ENCODE measurements at places on chromosomes 2 and 18. TPM values are rescaled to one million over a fixed set of nuclear protein-coding genes. Genes with fewer than 3 reads are reported as not detected.

DNA sequence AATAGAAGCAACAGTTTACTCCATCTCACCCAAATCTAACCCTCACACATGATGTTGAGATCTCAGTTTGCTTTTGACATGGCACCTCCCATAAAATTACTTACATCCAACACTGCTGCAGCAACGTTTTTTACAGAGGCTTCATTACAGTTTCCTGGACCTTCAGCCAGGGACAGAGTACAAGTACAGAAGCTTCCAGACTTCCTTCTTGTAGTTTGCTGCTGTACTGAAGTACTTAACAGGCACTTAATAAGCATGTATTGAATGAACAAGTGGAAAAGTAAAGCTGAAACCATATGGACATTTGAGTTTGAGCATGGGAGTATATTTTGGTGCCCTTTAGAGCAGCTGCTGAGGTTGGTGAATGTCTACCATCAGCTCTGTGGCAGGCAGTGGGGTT, 514.2 kb downstream of the PTPRM start:
- DNase-seq = no peak

DNA sequence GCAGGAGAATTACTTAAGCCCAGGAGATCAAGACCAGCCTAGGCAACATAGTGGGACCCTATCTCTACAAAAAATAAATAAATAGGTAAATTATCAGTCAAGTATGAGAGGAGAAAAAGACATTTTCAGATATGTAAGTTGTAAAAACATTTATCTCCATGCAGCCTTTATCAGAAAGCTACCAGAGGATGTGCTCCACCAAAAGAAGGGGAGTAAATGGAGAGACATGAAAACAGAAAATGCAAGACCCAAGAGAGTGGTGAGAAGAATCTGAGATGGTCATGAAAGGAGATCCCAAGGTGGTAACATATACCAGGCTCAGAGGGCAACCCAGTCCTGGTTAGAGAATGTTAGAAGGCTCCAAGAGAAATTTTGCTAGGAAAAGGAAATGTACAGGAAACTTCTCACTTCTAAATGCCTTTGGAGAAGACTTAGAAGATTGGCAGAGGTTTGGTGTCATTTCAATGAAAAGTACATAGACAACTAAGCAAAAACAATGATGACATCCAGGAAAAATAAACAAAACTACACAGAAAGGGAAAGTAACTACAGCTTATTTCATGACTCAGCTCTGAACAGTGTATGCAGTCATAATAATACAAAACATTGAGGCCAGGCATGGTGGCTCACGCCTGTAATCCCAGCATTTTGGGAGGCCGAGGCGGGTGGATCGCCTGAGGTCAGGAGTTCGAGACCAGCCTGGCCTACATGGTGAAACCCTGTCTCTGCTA, 19.5 kb downstream of the CIB4 start:
- DNase-seq = no peak

DNA sequence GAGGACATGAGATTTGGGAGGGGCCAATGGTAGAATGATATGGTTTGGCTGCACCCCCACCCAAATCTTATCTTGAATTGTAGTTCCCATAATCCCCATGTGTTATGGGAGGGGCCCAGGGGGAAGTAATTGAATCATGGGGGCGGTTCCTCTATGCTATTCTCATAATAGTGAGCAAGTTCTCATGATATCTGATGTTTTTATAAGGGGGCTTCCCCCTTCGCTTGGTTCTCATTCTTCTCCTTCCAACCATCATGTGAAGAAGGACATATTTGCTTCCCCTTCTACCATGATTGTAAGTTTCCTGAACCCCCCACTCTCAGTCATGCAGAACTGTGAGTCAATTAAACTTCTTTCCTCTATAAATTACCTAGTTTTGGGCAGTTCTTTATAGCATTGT, 37.0 kb upstream of the ERMN start:
- DNase-seq = no peak

- DNase-seq = no peak
These were observed 1071.9 kb upstream of the CHAC2 start for GRCh38 chr2:52695731-52696130.

DNA sequence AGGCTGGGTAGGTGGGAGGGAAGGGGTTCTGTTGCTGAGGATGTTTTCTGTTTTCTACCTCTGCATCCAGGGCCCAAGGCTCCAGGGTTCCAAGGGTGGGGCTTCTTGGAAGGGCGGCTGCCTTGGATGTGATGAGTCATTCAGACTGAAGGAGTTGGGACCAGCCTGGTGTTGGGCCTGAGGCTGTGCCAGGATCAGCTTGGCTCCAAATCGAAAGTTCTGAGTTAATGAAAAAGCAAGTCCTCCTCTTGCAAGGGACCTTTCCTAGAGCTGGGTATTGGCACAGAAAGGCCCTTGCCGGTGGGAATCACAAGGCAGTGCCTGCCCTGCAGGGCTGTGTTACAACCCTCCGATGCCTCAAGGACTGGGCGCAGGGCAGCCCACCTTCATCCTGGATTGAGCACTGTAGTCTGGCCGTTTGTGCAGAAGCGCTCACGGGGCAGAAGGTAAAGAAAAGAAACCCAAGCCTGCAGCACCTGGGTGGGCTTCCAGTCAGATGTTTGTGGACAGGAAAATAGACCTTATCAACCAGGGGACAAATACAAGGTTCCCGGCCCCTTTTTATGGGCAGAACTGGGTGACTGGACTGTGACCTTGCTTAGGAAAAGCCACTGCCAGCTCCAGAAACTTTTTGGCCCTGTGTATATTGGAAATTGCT, 52.5 kb upstream of the MCFD2 start:
- DNase-seq = no peak

DNA sequence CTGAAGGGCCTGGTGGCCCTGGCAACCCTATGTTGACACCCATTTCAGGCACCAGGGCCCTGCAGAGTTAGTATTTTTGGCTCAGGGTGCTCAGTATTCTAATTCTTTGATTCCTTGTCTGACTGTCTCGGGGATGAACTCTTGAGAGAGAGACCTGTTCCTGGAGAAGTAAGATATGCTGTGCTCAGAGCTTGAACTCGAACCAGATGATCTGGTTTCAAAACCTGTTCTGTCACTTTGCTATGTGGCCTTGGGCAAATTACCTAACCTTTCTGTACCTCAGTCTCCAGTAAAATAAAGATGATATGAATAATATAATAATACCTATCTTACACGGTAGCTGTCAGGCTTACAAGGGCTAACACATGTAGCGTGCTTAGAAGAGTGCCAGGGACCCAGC, 294.2 kb downstream of the DYSF start:
- DNase-seq = no peak

- DNase-seq = no peak
These were observed 811.3 kb downstream of the CNTNAP5 start for GRCh38 chr2:124836416-124836815.

GRCh38 chr2:145038041-145038525, 518.2 kb upstream of the ZEB2 start:
- no peak for DNase-seq

GRCh38 chr2:224927646-224928173, 114.6 kb downstream of the DOCK10 start:
- DNase-seq = no peak

GRCh38 chr2:241901018-241901380, 31.5 kb downstream of the RTP5 start:
- no peak for DNase-seq

DNA sequence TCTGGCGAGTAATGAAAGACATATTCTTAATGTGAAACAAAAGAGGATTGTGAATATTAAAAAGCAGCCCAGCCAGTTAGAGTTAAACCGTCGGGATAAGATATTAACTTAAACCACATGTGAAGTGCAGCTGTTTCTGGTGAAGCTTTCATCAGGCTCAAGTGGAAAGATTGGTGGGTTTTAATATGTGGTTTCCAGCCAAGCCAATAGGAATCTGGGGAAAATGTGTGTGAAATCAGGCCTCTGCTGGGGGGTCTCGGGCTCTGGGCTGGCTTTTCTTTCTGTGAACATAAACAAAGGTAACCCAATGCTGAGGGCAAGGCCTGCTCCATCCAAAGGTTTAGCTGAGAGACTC, 279.6 kb downstream of the SLC4A3 start:
- DNase-seq = no peak

DNA sequence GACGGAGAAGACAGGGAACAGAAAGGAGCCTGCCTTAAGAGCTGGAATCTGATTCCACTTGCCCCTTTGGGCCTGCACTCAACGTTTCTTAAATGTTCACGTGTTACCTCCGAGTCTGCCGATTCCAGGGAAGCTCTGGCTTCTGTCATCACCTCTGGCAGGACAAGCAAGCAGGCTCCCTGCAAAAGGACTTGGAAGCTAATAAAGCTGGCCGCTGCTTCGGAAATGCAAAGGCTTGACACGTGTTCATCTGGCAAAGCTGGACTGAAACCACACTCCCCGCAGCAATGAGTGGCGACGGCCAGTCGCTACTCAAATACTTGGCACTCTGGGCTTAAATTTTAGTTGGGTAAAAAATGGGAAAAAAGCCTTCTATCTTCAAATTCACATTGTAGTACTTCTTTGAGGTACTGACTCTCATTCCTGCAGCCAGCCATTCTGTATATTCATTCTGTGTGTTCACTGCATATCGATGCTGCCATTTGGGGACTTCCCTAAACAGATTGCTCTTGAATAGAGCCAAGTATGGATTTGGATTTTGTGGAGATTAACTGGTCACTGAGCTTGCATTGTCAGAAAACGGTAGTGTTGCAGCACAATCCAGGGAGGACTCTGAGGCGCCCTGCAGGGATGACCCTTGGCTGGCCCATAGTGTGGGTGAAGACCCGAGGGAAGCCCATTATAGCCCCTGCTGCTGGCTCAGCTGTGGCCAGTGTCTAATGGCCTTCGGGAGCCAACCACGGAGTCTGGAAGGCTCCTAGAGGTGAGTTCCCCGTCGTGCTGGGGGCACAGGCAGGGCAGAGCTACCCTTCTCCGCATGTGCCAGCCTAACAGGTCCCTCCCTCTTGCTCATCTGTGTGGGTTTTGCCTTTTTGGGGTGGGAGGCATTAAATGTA, 231.5 kb downstream of the PRKCE start:
- no peak for DNase-seq

- no peak for DNase-seq
These were observed 94.3 kb downstream of the OLA1 start for GRCh38 chr2:174153757-174154680.

DNA sequence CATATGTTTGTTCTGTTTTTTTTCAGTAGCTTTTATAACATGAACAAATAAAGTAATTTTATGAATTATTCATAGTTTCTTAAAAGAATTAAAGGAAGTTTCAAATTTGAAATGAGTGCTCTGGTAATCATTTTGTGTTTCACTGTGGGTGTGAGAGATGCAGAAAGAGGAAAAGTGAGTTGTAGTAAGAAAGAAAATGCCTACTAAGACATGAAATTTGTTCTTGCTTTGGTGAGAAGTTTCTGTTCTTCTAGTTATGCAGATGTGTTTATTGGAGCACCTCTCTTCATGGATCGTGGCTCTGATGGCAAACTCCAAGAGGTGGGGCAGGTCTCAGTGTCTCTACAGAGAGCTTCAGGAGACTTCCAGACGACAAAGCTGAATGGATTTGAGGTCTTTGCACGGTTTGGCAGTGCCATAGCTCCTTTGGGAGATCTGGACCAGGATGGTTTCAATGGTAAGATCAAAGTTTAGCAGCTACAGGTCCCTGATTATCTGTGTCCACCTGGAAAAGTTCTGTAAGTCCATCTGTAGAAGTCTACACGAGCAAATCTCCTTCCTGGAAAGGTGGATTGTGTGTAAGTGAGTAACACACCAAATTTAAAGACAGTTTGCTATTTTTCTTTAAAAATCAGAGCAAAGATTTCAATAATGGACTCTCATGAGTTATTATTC, 51.4 kb downstream of the ITGAV start:
- no peak for DNase-seq

DNA sequence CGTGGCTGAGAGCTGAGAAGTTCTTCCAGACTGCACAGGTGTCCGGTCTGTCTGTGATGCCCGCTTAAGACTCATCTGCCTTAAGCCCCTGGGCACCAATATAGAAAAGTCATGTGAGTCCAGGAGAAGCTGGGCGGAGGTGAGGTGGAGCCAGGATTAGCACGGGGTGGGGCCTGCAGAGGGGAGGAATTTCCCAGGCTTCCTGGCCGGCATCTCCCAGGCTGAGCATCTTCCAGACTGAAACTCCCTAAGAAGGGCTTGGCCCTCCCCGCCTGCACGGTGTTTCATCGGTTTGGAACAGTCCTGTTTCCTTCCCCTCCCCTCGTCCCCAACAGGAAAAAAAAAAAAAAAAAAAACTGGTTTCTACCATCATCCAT, 270.3 kb downstream of the ATAD2B start:
- no peak for DNase-seq

DNA sequence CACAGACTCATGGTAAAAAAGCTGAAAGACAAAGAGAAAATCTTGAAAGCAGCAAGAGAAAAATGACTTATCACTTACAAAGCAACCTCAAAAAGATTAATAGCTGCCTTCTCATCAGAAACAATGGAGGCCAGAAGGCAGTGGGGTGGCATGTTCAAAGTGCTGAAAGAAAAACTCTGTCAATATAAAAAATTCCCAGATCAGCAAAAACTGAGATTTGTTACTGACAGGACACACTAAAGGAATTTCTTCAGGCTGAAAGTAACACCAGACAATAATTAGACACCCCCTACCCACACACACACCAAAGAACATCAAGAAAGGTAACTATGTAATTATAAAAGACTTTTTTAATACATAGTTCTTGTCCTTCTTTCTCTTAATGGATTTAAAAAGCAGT, 311.1 kb downstream of the CLIP4 start:
- DNase-seq = no peak

DNA sequence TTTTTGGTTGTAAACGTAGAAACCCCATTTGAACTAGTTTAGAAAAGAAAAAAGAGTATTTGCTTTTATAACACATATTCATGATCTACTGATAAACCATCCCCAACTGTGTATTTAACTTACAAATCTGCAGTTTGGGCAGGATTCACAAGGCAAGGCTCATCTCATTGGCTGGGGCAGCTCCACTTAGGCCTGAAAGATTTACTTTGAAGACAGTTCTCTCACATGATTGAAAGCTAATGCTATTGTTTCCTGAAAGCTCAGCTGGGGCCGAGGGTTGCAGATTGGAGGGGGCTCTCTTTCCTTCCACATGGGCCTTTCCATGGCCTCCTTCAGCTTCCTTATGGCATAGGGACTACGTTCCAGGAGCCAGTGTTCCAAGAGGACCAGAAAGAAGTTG, 47.4 kb downstream of the ARHGAP15 start:
- no peak for DNase-seq

- DNase-seq = peak; percentile 33
These were observed 28.1 kb downstream of the TCF7L1 start for GRCh38 chr2:85160966-85161960.

Gene FSIP2
- total RNA-seq = 1.9 TPM

Gene ASXL3
- 0.35 TPM for total RNA-seq

Gene ELAC1
- 3.9 TPM for total RNA-seq

Gene ITGB6
- 0.07 TPM for total RNA-seq

Gene MIB1
- 57.6 TPM for total RNA-seq

Gene E2F6
- 16.0 TPM for total RNA-seq

Gene LBX2
- 1.8 TPM for total RNA-seq

Gene ALPG
- 0.94 TPM for total RNA-seq

Measured in WTC11 (cell line).